Breast epithelium (tissue), 4 donors: ENCODE measurements at places on chromosomes 2 and 18. TPM values are rescaled to one million over a fixed set of nuclear protein-coding genes. Genes with fewer than 3 reads are reported as not detected.

SULT1C2 gene
- total RNA-seq, result not detected

PSMG2 gene
- total RNA-seq, result 102 TPM

STARD6 gene
- total RNA-seq, result not detected

RGPD3 gene
- 0.80 TPM for total RNA-seq

CCDC150 gene
- total RNA-seq, result 3.8 TPM

NT5C1B gene
- not detected for total RNA-seq

ITPRIPL1 gene
- 6.9 TPM for total RNA-seq

SPR gene
- 36.3 TPM for total RNA-seq

DOK6 gene
- total RNA-seq, result 1.0 TPM

LHCGR gene
- 0.64 TPM for total RNA-seq

FSHR gene
- not detected for total RNA-seq

MFSD6 gene
- 92.4 TPM for total RNA-seq

LGALSL gene
- 16.7 TPM for total RNA-seq

FAM228A gene
- total RNA-seq, result 2.6 TPM

SERPINB5 gene
- total RNA-seq, result not detected

SPIRE1 gene
- total RNA-seq, result 25.9 TPM

CTAGE1 gene
- total RNA-seq, result not detected

LPIN1 gene
- total RNA-seq, result 106 TPM

GPBAR1 gene
- total RNA-seq, result 5.2 TPM

GCKR gene
- total RNA-seq, result 3.9 TPM

TMEM169 gene
- 1.3 TPM for total RNA-seq

RNU2-63P gene
- total RNA-seq, result not detected

SGPP2 gene
- 1.3 TPM for total RNA-seq

RFX8 gene
- total RNA-seq, result 3.8 TPM

NAT8 gene
- not detected for total RNA-seq

SLC5A7 gene
- under 0.01 TPM for total RNA-seq
